CD4-positive, alpha-beta T cell treated with Interleukin-17A for 1 hour (primary cell): ENCODE measurements at places on chromosomes 3 and 15.

- DNase-seq: peak; percentile 20
These were observed 69.7 kb downstream of the USF3 start for GRCh38 chr3:113626503-113627371.

GRCh38 chr15:78177447-78177873 lies 28.3 kb downstream of the IDH3A start:
- DNase-seq: peak; percentile 29

DNA sequence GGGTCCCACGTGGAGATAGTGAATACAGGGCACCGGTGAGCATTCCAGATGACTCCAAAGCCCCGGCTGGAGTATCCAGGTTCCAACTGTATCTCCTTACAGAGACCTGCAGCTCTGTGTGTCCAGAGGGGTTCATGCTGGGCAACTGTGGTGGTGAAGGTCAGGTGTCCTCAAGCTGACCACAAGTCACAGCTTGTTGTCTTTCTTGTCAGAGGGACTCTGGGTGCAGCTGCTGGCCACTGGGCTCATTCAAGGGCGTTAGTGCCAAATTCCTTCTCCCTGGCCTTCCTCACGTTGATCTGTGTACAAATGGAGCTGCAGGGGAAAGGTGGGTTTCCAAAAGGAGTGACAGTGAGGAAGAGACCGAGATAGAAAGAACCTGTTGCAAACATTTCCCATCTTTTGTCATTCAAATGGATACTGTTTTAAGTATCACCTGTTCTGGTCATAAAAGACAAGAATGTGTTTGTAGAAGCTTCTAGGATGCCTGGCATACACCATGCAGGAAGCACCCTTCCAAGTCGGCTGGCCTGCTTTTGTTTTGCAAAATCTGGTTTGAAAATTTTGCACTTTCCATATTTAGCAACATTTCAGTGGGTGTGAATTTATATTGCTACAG lies 52.5 kb downstream of the CEMIP start:
- no peak for DNase-seq

DNA sequence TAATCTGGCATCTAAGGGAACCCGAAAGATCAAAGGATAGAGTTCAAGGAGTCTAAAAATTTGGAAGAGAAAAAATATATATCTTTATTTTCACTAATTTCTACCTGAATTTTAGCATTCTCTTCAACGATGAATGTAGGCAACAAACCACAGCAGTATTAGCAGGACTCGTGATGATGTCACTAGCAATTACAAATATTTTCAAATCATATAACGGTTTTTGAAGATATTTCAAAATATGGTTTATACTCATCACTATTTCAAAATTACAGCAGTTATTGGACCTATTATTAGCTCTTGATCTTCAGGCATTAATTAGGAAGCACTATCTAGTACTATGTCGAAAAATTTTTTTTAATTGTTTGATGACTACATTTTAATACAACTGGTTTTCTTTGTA lies 27.0 kb upstream of the ANKDD1A start:
- DNase-seq: no peak

DNA sequence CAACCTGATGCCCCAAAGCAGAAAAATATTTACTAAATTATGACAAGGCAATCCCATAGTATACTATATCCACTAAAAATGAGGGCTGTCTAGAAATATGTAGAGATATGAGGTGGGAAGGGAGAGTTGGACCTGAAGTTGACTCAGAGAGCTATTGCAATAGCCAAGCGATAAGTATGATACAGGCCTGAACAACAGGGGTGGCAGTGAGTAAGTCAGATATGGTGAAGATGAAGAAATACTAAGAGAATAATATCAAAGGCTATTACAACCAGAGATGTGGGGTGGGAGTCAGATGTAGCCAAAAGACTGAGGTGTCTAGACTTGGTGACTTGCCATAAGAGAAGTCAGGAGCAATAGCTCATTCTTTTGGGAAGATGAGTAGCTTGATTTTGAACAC lies 9.2 kb downstream of the HSPBAP1 start:
- DNase-seq: no peak

- no peak for DNase-seq
These were observed 33.4 kb downstream of the HRH1 start for GRCh38 chr3:11187681-11188080.

DNA sequence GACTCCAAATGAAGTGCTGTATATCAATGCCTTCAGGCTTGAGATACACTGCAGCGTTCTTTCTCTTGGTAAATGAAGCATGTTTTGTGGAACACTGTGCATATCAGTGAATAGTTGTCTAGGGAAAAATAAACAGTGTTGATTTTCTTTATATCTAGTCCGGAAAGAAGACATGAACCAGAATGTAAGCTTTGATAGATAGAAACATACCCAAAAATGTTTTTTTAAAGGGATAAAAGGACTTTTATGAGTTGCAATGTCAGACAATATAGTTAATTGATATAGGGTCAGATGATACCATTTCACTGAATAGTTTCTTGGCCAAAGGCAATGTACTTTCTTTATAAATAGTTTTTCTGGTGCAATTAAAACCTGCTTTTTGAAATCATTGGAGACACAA lies 1037.8 kb downstream of the OTOL1 start:
- DNase-seq: no peak

DNA sequence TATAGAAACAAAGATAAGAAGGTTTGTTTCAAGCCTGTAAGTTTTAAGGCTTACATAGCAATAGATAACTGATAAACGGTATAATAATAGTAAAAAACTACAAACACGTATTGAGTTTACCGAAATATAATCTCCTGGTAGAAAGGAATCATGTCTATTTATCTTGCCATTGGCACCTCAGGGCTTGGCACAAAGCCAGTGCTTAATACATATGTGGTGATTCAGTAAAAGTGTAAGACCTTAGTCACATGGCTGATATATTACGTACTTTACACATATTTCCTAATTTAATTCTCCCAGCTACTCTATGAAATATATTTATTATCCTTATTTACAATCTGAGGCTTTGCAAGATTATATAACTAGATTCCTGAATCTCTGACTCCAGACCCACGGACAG lies 32.0 kb upstream of the SLCO3A1 start:
- no peak for DNase-seq

DNA sequence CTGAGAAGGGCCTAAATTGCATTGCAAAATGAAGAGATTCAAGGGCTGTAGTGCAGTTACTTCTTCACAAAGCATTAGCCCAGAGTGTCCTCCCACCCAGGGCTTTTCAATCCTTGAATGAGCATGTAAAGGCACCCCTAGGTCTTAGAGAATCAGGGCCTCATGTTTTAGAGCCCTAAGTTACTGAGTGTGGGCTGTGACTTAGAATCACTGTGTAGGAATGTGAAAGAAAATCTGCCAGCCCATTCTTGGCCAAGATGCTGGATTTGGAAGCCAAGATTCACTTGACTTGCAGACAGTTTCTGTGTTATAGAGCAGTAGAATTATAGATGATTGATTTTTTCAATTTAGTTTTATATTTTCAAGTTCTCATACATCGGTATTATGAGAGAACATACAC lies 153.2 kb downstream of the MYRIP start:
- no peak for DNase-seq

DNA sequence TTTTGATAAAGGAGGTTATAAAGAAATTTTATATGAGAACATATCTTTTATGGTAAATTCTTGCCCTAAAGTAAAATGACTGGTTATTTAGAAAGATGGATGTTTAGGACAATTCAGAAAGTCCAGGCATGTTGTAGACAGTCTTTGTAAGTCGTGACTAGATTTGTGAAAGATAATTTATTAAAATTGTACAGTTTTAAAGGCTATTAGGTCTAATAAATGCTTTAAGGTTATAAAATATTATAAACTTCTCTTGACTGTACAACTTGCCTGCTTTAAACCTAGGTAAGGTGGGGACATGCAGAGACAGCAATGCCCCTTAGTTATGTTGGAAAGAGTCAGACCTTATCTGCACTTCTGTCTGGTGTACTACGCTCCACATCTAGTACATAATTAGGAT lies 933.5 kb downstream of the SI start:
- DNase-seq: no peak

DNA sequence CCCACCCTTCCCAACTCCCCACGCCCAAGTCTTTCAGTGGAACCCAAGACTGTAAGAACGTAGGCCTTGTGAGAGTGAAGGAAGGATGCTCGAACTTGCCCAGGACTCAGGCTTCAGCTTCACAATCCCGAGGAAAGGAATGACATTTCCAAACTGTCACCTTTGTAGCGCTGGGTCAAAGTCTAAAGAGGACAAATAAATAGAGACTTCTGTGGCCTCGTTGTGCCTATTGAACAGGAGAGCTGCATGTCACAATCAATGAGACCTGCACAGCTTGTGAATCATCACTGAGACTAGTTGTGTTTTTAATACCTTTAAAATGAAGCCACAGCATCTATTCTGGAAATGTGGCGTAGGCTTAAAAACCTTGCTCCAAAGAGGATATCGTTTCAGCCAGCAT lies 222.8 kb upstream of the ST8SIA2 start:
- DNase-seq: no peak

DNA sequence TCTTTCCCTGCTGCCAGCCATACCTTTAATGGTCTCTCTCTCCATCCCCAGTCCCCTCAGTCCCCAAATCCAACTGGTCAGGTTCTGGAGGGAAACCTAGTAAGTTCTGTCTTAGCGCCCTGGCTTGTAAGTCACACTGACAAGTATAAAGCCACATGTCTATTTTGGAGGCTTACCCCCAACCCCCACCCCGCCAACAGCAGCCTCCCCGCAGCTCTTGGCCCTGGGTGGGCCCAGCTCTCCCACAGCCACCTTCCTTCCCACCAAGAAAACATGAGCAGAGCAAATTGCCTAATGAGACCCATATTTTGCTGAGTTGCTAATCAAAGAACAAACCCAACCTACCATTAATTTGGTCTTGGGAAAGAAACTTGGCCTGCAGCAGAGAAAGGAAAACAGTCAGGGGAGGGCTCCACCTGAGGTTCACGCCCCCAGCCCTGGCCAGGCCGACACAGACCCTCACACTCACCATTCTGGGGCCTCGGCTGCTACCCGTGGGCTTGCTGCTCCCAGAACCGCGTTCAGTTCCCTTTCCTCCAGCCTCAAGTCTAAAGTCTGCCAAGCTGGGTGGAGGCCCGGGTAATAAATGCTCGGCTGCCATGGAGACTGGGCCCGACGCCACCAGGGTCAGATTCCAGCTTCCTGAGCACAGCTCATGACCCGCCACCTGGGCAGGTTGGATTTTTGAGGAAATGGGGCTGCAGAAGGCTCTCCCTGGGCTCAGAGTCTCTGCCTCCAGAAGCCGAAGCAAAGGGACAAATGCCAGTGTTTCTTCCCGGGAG lies at the start of gene CALML4:
CALML4 (minus strand) TSS at position 557 of the 782 bp plus-strand sequence; CDS start at position 472, 85 bp downstream.
- no peak for DNase-seq

- no peak for DNase-seq
These were observed 41.9 kb downstream of the COLQ start for GRCh38 chr3:15479400-15480224.

- DNase-seq: no peak
These were observed 7.5 kb downstream of the HEXA start for GRCh38 chr15:72368325-72368724.

GRCh38 chr15:76903251-76903681 lies 1.9 kb downstream of the SCAPER start:
- peak; percentile 51 for DNase-seq

GRCh38 chr15:67801926-67802914 lies 23.1 kb upstream of the SKOR1 start:
- DNase-seq: no peak

DNA sequence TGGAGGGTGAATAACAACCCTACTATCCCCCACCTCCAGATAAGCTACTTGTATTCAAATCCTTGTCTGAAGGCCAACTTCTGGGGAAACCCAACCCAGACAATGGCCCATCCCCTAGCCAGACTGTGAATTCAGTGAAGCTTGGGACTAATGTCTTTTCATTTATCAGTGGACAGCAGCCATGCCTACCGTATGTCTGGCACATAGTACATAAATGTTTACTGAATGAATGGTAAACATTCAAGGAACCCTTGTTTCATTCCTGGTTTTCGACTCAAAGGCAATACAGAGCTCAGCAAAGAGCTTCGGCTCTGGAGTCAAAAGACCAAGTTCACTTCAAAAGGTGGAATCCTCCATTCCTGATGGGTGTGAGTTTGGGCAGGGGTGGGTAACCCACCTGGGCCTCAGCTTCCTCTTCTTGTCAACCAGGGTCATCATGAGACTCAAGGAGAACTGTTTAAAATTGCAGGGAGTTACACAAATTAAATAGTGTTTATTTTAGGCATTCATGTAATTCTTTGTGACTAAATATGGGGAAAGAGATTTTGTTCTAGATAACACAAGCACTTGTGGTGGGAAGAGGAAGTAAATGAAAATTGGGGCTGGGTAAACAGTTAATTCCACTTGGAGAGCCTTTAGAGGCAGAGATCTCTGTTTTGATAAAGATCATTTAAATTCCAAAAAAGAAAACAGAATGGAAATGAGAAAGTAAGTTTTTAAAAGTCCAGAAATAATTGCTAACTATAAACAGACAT lies 303.7 kb upstream of the WNT5A start:
- DNase-seq: no peak

DNA sequence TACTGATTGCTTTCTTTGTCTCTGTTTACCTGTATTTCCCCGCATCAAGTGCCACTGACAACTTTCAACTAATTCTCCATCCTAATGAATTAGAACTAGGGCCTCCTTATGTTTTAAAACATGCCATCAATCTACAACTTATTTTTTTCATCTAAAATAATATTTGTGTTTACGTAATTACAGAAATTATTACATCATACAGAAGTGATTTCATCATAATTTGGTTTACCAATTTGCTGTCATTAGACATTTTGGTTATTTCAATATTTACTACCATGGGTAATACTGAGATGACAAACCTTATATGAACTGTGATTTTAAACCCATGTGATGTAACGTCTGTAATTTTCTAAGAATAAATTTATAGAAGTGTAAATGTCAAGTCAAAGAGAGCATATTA lies 468.0 kb upstream of the IL12A start:
- DNase-seq: no peak

- DNase-seq: no peak
These were observed 158.9 kb upstream of the CADPS start for GRCh38 chr3:63034101-63034500.

DNA sequence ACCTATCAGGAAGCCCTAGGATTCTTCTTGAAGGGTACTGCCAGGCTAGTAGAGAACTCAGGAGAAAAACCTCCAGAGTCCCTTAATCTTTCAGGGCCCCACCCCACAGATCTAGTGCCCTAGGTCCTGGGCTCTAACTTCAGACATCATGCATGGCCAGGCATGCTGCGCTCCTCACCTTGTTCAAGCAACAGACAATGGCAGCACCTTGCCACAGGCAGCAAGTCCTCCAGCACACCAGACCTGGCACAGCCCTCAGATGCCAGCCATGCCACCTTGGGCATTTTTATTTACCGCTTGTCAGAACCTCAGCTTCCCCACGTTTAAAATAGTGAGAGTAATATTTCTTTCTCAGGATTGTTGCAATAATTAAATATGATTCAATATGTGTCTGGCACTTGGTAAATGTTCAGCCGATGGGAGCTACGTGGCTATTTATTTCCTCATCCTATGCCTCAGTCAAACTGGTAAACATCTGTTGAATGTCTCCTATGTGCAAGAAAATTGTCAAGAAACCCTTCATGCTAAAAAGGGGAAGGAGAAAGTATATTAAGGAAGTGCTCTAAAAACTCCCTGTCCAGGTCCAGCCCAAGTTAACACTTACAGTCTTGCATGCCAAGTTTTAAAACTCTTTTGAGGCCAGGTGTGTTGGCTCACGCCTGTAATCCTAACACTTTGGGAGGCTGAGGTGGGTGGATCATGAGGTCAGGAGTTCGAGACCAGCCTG lies 14.5 kb upstream of the CCR1 start:
- no peak for DNase-seq
